A172 (cell line): ENCODE measurements at places on chromosomes 2 and 18.

GRCh38 chr2:173145454-173145853 is 69.8 kb downstream of the MAP3K20 start:
- no peak for DNase-seq

DNA sequence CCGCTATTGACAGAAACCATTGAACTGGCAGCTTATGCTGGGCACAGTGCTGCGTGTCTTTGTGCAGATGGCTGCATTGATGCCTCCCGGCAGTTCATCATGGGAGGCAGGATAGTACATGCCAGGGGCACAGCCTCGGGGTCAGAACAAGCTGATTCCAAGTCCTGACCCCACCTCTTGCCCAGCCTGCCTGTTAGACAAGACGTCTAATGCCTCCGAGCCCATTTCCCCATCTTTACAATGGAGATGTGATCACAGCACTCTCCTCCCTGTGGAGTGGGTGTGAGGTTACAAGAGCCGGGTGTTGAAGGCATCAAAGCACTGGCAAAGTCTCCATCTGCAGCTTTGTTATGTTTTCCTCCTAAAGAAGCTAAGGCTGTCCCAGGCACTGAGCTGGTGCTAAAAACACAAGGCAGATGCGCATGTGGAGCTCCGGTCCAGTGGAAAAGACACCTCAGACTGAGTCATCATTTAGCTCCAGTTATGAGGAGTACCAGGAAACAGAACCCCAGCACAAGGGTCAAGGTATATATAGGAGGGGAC is 125.7 kb upstream of the EPAS1 start:
- peak; percentile 75 for DNase-seq

- DNase-seq, result no peak
Measured at GRCh38 chr18:2706903-2707302, 51.4 kb downstream of the SMCHD1 start.

- peak; percentile 11 for DNase-seq
Measured at GRCh38 chr2:187959821-187960220, 331.9 kb upstream of the GULP1 start.

- peak; percentile 47 for DNase-seq
Measured at GRCh38 chr2:201882353-201883090, 76.2 kb downstream of the CDK15 start.

GRCh38 chr2:99865818-99866676 is 276.3 kb downstream of the AFF3 start:
- DNase-seq, result peak; percentile 71

GRCh38 chr2:86442642-86443005 is 1.5 kb downstream of the KDM3A start:
- peak; percentile 89 for DNase-seq

DNA sequence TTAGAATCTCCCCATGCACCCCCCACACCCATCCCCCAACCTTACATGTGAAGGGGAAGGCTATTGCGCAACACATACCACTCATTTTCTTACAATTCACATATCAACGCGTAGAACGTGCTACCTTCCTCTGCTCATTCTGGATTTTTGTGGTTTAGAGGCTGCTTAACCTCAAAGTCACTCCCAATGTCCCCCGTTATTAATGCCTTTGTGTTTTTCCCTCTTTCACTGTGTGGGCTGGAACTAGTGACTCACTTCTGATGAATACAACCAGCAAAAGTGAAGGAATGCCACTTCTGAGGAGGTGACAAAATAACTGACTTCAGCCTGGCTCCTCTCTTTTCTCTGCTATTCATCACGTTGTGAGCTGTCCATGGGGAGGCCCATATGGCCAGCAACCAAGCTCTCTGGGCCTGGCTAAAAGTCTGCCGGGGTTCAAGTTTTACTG is 342.5 kb upstream of the NXPH2 start:
- peak; percentile 41 for DNase-seq
